Naive thymus-derived CD8-positive, alpha-beta T cell (primary cell): ENCODE measurements at places on chromosomes 12 and 14.

- no peak for DNase-seq
- no peak overlapping the region for H3K4me3 ChIP-seq
- H3K36me3 ChIP-seq = peaks cover 5% of the 10 kb centered on the region
- H3K4me1 ChIP-seq = peaks cover 3% of the 10 kb centered on the region
- no peak overlapping the region for H3K27ac ChIP-seq
Observed at GRCh38 chr12:113818833-113819232, 147.3 kb downstream of the RBM19 start.

DNA sequence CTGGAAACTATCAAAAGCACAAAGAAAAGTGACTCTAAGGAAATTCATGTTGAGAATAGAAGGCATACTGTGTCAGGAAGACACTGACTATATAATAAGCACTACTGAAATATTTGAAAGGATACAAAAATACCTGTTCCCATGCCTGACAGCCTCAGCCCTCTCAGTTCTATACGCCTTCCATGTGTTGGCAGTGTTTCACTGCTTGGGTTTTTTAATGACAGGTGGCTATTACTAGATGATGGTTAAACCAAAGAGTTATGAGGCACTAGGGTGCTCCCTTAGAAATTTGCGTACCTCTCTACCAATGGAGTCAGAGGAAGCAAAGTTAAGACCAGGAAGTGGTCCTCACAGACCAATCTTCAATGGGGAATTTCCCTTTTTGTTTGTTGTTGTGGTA, 25.6 kb upstream of the SLC5A8 start:
- no peaks in the 10 kb centered on the region for H3K4me1 ChIP-seq
- DNase-seq = no peak
- peaks cover 9% of the 10 kb centered on the region for H3K27me3 ChIP-seq
- H3K4me3 ChIP-seq = no peak overlapping the region

GRCh38 chr12:100737168-100737567, 57.4 kb upstream of the ANO4 start:
- H3K4me3 ChIP-seq = no peak overlapping the region
- no peak for DNase-seq
- H3K27me3 ChIP-seq = peaks cover 13% of the 10 kb centered on the region
- H3K4me1 ChIP-seq = no peaks in the 10 kb centered on the region
- H3K27ac ChIP-seq = no peak overlapping the region

DNA sequence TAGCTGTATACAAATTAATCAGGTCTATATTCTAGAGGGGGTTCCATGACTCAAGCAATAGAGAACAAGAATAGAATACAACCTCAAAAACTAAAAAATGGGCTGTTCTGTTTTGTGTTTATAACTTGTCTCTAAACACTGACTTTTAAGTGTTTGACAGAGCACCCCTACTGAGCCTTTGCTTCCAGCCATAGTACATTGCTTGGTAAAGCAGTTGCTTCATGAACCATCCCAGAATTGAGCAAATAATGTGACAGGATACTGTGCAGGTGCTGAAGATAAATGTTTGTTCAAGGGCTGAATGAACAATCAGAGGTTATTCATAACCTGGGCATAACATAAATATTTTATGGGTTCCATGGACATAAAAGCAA, 11.5 kb downstream of the SPTSSA start:
- DNase-seq = no peak
- peaks cover 4% of the 10 kb centered on the region for H3K36me3 ChIP-seq
- H3K4me3 ChIP-seq = no peak overlapping the region
- no peak overlapping the region for H3K27ac ChIP-seq
- peaks cover 1% of the 10 kb centered on the region for H3K4me1 ChIP-seq

GRCh38 chr14:69287098-69288010, 27.4 kb downstream of the GALNT16 start:
- no peak overlapping the region for H3K4me3 ChIP-seq
- no peak for DNase-seq
- H3K27me3 ChIP-seq = no peaks in the 10 kb centered on the region
- H3K27ac ChIP-seq = no peak overlapping the region

DNA sequence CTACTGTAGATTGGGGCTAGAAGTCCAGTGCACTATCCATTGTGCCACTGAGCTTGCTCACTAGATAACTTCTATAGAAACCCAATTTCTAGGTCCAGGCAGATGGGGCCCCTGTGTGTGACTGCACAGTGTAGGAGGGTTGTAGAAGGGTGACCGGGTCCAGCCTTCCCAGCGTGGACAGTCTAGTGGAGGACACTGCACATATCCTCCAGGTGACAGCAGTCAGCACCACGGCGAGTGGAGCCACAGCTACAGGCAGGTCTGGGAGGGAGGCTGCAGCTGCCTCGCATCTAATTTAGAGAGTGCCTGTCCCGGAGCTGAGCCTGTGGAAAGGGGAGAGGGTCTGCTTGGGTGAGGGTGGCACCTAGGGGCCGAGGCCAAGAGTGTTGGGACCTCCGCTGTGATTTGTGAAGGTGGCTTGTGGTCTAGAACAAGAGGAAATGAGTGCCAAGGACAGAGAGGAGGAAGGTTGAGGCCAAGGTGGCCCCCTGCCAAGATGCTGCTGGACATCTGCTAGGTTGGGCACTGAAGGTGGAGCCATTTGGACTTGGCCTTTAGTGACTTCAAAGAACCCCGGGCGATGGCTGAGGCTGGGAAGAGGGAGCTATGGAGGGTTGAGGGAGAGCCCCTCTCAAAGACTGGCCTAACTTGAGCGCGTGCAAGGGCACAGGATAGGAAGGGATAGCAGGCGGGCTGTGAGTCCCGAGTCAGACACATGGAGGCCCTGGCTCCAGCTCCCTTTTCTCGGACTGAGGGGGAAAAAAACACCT, 46.0 kb upstream of the TRAF3 start:
- peaks cover 48% of the 10 kb centered on the region for H3K36me3 ChIP-seq
- H3K4me1 ChIP-seq = no peaks in the 10 kb centered on the region
- H3K27me3 ChIP-seq = no peaks in the 10 kb centered on the region
- no peak for DNase-seq
- no peak overlapping the region for H3K27ac ChIP-seq
- no peak overlapping the region for H3K4me3 ChIP-seq

DNA sequence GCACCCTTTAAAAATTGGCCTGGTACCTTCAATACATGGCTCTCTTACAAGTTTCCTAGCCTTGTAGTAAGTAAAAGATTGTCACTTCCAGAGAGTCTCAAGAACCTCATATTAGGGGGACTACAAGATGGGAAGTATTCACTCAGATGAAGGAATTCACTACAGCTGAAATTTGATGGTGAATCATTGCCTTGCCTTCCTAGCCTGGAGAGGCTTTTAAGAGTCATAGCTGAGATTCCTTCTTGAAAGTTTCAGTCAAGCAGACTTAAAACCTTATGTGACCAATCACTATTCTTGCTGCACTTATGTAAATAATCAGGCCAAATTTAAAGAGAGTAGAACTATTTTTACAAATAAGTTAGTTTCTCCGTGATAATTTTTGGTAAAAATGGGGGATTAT, 451.6 kb downstream of the TRHDE start:
- no peak overlapping the region for H3K4me3 ChIP-seq
- no peaks in the 10 kb centered on the region for H3K36me3 ChIP-seq
- H3K27ac ChIP-seq = no peak overlapping the region
- H3K27me3 ChIP-seq = no peaks in the 10 kb centered on the region
- no peaks in the 10 kb centered on the region for H3K4me1 ChIP-seq

GRCh38 chr12:62291864-62292760, 31.9 kb downstream of the USP15 start:
- no peak for DNase-seq
- no peaks in the 10 kb centered on the region for H3K27me3 ChIP-seq
- peaks cover 60% of the 10 kb centered on the region for H3K36me3 ChIP-seq
- H3K4me3 ChIP-seq = no peak overlapping the region
- peaks cover 70% of the 10 kb centered on the region for H3K4me1 ChIP-seq

- no peak overlapping the region for H3K4me3 ChIP-seq
- H3K27ac ChIP-seq = no peak overlapping the region
- H3K27me3 ChIP-seq = no peaks in the 10 kb centered on the region
- no peaks in the 10 kb centered on the region for H3K36me3 ChIP-seq
- DNase-seq = no peak
Observed at GRCh38 chr14:40842816-40843215, 763.9 kb upstream of the LRFN5 start.

DNA sequence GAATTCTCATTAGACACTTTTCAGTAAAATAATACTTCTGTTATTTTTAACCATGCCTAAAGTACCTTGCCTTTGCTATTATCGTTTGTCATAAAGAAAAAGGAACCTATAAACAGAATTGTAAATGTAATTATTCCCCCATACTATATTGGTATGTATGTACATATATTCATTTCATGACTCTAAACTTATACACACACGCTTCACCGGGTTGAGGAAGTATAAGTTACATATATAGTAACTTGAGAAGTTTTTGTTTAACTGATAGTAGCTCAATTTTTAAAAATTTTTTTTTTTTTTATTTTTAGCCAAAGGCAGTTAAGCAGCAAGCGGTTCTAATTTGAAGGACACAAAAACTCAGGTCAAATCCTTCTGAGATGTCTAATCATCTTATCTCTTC, 107.6 kb downstream of the PLEKHG7 start:
- no peaks in the 10 kb centered on the region for H3K27me3 ChIP-seq
- peaks cover 47% of the 10 kb centered on the region for H3K36me3 ChIP-seq
- H3K4me3 ChIP-seq = no peak overlapping the region

GRCh38 chr14:41773536-41774279, 167.0 kb downstream of the LRFN5 start:
- H3K27ac ChIP-seq = no peak overlapping the region
- no peaks in the 10 kb centered on the region for H3K4me1 ChIP-seq
- H3K4me3 ChIP-seq = no peak overlapping the region
- H3K36me3 ChIP-seq = no peaks in the 10 kb centered on the region
- no peaks in the 10 kb centered on the region for H3K27me3 ChIP-seq

DNA sequence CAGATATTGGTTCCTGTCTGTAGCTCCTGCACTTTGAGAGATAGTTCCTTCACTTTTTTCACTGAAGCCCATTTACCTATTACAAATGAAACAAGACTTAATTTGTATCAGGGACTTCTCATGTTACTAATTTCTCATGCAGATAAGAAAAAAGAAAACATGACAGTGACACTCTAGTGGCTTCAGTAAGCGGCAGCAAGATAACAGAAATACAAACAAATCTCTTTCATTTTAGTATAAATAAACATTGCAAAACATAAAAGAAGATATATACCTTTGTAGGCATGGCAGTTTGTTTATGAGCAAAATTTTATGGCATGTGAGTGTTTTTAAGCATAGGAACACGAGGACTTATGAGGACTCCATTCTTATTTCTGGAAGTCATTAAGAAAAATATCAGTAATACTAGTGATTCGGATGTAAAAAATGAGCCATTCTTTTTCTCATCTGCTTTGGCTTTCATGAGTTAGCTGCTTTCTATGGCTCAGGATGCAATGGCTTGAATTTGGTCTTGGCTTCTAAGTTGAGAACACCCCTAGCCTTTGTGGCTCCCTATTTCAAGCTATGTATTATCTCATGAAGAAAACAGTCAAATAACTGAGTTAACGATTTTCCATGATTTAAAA, 310.1 kb upstream of the RGS6 start:
- H3K27ac ChIP-seq = no peak overlapping the region
- peaks cover 38% of the 10 kb centered on the region for H3K36me3 ChIP-seq
- H3K4me3 ChIP-seq = no peak overlapping the region

DNA sequence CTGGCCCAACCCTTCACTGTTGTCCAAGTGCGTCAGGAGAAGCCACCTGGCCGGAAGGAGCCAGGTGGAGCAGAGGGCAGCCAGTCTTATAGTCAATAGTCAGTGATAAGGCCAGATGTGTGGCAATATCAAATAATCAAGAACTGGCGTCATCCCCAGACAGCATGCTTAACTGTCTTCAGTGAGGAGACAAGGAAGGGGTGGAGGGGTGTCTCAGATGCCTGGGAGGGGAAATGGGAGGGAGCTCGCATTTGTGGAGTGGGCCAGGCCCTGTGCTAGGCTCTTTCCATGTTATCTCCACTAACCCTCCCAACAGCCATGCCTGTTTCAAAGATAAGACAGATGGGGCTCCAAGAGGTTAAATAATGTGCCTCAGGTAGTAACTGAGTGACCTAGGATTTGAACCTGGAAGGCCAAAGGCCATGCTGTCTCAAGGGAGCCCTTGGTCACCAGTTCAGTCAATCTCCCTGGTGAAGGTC, 48.9 kb upstream of the FOS start:
- H3K4me1 ChIP-seq = peaks cover 54% of the 10 kb centered on the region
- peak overlapping the region; percentile 84 for H3K27ac ChIP-seq
- no peak for DNase-seq

DNA sequence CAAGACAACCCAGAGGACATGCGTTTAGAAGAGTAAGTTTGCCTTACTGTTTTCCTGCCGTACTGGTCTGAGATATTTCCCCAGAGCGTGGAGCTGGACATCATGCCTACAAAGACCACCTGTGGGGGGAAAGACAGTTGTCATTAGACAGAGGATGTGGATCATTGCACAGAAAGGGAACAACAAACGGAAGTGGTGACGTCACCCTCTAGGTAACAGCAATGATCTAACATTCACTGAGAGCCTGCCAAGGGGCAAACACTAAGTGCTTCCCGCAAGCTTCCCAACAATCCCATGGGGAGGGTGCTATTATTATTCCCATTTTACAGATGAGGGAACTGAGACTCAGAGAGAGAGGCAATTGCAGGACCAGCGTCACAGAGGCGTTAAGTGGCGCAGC, 48.5 kb downstream of the SVOP start:
- H3K4me3 ChIP-seq = no peak overlapping the region
- no peaks in the 10 kb centered on the region for H3K4me1 ChIP-seq
- peaks cover 13% of the 10 kb centered on the region for H3K27me3 ChIP-seq
- DNase-seq = no peak

DNA sequence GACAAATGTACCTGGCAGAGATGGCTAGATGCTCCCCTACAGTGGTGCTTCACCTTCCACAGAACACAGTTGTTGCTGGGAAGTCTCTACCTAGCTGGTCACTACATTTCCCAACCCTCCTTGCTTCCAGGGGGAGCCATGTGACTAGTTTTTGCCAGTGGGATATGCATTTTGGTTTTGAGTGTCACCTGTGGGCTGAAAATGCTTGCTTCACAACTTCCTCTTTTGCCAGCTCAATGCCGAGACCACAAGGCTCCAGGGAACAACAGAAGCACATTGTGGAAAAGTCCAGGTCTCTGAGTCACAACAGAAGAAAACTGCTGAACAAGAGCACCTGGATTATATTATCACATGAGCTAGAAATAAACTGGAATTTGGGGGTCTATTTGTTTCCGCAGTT, 48.5 kb upstream of the ARHGAP5 start:
- no peak for DNase-seq
- H3K4me1 ChIP-seq = no peaks in the 10 kb centered on the region
- H3K27me3 ChIP-seq = peaks cover 15% of the 10 kb centered on the region
- H3K27ac ChIP-seq = no peak overlapping the region

DNA sequence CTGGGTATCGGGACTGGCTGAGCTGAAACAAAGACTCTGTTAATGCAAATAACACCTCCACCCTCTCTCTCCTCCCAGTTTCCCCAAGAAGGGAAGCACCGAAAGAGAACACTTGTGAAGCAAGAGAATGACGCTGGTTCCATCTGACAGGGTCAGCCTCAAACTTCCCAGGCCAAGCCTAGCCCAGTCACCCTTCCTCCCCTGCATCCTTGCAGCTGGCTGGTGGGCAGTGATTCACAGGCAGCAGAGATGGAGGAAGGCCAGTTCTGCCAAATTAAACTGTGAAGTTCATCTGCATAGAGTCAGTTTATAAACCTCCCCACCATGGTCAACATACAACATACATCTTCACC, 2.8 kb downstream of the LRRC74A start:
- DNase-seq = no peak
- H3K36me3 ChIP-seq = no peaks in the 10 kb centered on the region
- peaks cover 1% of the 10 kb centered on the region for H3K27me3 ChIP-seq
- no peak overlapping the region for H3K27ac ChIP-seq
- no peak overlapping the region for H3K4me3 ChIP-seq
- H3K4me1 ChIP-seq = no peaks in the 10 kb centered on the region
